ENCODE measurements at places on chromosomes 4 and X. TPM values are rescaled to one million over a fixed set of nuclear protein-coding genes. Genes with fewer than 3 reads are reported as not detected.

Gene FANCB
- 0.59 TPM for total RNA-seq

Gene CENPU
- 1.1 TPM for total RNA-seq

Gene EMCN
- 66.4 TPM for total RNA-seq

Gene AKAP17A
- 16.0 TPM for total RNA-seq

Gene MAGEB1
- not detected for total RNA-seq

Gene OTOP1
- not detected for total RNA-seq

Gene SRPX2
- total RNA-seq, result 15.3 TPM

Gene MXRA5
- total RNA-seq, result 1.2 TPM

Gene NDST4
- not detected for total RNA-seq

GRCh38 chr4:4386296-4386735 is 586 bp upstream of the NSG1 start:
- no peak for DNase-seq

DNA sequence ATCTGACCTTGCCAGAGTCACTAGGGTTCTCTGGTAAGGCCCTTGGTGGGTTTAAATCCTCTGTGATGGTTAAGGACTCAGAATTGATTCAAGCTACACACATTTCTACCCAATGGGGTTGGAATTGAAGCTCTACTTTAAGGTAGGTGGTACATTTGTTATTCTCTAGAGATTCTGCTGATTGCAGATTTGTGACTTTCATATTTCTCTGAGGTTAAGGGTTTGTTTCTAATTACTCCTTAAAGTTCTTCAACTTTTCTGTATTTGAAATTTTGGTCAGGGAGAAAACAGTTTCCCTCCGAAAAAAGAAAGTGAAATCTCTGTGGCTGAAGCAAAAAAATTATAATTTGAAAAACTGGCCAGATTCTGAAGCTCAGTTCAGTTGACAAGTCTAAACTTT is 25.8 kb upstream of the USP46 start:
- DNase-seq, result no peak

DNA sequence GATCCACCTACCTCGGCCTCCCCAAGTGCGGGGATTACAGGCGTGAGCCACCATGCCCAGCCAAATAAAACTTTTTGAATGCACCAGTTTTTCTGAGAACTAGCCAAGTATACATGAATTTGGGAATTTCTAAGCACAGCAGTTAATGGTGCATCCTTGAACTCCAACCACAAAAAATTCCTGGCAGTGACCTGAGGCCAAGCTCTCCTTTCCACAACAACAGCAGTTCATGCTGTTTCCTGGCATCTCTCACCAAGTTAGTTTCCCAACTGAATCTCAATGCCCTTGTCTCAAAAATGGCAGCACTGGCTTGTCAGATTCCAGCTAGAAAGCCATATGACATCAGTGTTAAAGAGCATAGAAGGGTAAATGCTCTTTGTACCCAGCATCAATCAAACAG is 15.9 kb upstream of the XKRX start:
- DNase-seq, result no peak

DNA sequence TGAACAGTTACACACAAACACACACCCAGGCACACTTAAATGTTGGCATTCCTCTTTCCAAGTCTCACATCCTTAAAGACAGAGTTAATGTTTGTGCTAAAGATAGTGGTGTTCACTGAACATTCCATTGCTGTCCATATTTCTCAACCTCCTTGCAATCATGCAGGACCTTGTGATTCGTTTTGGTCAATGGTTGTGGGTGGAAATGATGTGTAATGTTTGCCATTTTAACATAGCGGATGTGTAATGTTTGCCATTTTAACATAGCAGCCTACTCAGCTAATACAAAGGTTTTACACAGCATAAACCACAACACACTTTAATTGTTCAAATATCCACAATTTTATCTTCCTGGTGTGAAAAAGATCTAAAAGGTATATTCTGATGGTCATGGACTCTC is 93.9 kb downstream of the CEP44 start:
- DNase-seq, result no peak

DNA sequence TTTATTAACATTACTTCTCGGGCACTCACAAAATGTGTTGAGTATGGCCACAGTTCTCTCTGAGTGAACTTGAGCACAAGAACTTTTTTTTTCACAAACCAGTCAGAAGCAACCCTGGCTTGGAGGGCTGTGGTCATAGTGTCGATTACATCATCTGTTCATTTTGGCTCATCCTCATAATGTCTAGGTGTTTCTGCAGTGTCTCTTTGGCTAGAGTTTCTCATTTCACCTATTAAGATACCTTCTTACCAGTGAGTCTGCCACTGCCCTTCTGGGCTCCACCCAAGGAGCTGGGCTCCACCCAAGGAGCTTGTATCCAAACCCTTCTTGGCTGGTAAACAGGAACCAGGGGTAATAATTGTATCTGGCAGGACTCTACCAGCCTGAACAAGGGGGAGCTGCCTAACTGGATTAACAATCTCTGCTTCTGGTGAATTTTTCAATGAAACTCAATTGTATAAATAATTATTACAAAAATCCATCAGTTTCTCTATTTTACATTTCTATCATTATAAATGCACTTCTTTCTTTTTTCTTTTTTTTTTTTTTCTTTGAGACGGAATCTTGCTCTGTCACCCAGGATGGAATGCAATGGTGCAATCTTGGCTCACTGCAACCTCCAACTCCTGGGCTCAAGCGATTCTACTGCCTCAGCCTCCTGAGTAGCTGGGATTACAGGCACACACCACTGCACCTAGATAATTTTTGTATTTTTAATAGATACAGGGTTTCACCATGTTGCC is 667.7 kb upstream of the SLIT2 start:
- no peak for DNase-seq

DNA sequence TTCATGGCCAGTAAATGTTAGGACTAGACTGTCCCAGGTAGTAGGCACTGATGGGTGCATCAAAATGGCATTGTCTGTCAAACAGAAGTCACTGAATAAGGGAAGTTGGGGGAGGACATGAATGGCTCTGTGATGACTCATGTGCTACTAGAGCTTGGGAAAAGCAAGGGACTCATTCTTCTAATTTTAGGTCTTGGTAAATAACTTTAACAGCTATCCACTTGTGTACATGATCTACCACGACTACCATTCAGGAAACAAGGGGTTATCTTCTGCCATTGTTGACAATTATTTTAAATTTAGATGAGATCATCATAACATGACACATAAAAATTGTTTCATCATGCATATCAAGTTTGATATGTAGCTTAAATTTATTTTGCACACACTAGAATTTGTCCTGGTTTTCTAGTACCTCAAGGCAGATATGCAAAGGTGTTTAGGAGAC is 6.3 kb downstream of the AREG start:
- DNase-seq, result no peak

DNA sequence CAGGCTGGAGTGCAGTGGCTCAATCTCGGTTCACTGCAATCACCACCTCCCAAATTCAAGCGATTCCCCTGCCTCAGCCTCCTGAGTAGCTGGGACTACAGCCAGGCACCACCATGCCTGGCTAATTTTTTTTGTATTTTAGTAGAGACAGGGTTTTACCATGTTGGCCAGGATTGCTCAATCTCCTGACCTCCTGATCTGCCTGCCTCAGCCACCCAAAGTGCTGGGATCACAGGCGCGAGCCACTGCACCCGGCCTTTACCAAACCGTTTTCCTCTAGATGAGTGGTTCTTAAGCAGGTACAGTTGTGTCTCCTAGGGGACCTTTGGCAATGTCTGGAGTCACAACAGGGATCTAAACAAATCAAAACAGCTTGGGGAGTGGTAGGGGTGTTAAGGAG is 11.6 kb downstream of the AMELX start:
- DNase-seq, result no peak

GRCh38 chr4:158397781-158398180 is 123.9 kb upstream of the RXFP1 start:
- no peak for DNase-seq

DNA sequence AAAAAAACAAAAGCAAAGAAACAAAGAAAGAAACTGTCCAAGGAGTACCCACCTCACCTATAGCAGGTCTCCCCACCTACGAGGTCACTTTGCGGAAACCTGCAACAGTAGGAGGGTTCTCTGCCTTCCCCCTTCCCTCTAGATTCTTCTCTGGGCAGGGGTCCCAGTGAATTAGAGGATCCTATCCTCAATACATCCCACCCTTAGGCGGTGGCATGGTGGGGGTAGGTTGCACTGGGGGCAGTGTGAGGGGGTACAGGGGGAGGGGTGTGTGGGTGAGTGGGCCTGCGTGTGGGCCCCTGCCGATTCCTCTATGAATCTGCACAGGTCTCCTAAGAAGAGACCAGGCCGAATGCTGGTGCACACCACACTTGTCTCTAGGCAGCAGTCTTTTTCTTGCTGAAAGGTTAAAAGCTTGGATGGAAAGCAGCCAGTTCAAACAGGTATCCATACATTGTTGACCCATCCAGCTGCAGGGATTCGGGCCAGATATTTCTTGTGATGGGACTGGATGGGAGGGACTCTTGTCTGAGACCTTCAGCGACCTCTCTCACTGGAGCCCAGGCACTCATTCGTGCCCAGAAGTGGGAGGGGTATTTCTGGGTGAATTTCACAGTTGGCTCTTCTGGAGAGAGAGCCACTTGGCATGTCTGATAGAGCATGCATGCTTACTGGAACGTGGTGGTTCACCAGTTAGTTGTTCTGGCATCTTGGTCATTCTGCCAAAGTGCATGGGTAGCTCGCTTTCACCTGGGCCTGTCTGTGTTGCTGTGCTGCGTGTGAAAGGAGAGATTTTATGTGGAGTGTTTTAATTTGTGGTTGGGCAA is 65.6 kb downstream of the NBDY start:
- no peak for DNase-seq

DNA sequence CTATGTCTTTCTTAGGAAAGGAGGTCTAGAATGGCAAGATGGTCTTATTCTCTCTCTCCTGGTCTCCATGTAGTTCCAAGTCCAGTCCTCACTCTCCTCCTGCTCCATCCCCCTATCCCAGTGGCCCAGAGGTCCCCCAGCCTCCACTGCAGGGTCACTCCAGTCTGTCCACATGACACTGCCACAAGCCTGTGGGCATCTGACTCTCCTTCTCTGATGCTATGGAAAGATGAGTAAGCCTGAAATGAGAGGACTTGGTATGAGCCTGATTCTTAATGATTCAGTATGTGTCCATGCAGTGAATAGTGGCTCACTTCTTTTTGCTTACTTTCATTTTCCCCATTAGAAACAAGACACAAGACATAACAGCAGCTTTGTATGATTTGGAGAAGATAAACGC is 516.8 kb upstream of the ADGRL3 start:
- DNase-seq, result no peak

DNA sequence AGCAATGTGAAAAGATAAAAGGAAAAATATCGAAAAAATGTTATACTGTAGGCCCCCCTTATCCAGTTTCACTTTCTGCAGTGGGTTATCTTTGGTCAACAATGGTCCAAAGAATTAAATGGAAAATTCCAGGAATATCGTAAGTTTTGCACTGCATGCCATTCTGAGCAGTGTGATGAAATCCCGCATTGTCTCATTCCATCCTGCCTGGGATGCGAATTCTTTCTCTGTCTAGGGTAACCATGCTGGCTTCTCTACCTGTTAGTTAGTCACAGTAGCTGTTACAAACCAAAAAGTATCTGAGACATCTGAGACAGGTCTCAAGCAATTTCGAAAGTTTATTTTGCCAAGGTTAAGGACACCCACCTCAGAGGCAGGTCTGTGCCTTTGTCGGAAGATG is 170.3 kb downstream of the COX18 start:
- no peak for DNase-seq

- no peak for DNase-seq
These were observed 7.1 kb downstream of the RASSF6 start for GRCh38 chr4:73613130-73613529.

DNA sequence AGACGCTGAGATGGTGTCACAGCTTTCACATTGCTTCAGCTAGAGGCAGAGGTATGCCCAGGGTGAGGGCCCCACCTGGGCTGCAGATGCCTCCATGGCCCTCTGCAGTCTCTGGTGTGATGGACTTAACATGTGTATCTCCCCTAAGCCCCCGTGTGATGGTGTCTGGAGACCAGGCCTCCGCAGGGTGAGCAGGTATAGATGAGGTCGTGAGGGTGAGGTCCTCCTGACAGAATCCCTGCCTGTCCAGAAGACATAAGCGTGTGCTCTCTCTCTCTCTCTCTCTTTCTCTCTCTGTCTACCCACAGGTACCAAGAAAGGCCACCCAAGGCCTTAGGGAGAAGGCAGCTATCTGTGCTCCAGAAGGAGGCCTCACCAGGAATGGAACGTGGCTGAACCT is 50.9 kb downstream of the CPZ start:
- DNase-seq, result no peak

DNA sequence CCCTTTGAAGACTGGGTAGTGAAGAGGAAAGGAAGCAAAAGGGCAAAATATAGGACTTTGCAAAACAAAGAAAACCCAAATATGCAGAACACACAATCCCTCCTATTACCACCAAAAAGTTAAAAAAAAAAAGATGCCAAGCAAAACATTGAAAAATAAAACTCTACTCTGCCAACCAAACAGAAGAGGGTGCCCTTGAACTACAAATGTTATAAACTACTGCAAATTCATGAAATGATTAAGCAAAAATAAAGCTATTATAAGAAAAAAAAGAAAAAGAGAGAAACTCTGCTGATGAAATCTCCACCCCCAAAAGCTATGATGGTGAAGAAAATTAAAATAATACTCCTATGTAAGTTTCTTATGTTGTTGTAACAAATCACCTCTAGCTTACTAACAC is 168.5 kb upstream of the STK26 start:
- DNase-seq, result no peak

DNA sequence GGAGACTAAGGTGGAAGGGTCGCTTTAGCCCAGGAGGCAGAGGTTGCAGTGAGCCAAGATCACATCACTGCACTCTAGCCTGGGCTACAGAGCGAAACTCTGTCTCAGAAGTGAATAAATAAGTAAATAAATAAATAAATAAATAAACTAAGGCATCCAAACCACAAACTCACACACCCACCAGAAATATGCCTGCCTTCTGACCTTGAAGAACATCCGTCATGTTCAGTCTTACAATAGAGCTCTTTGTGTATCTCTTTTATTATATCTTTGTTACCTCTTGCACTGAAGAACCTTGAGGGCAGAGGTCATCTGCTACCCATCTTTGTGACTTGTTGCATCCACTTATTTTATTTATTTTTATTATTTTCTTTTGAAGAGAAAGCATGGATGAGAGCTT is 71.6 kb downstream of the PRRG1 start:
- no peak for DNase-seq

DNA sequence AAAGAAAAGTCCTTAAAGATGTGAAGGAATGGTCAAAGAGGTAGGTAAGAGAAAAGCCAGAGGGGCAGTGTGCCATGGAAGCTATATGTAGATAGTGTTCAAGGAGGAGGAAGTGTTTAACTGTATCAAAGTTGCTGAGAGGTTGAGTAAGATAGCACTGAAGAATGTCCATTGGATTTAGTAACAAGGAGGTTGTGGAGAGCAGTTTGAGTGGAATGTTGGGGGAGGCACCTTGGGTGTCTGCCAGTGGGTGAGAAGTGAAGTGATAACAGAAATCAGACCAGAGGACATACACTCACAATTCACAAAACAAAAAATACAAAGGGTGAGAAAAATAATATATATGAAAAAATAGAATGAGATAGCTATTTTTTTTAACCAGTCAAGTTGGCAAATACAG is 121.3 kb upstream of the AMOT start:
- no peak for DNase-seq
